ENCODE measurements at places on chromosomes 1 and 21.

- DNase-seq: no peak
Measured at GRCh38 chr1:178564086-178564782, 51.3 kb downstream of the TEX35 start.

DNA sequence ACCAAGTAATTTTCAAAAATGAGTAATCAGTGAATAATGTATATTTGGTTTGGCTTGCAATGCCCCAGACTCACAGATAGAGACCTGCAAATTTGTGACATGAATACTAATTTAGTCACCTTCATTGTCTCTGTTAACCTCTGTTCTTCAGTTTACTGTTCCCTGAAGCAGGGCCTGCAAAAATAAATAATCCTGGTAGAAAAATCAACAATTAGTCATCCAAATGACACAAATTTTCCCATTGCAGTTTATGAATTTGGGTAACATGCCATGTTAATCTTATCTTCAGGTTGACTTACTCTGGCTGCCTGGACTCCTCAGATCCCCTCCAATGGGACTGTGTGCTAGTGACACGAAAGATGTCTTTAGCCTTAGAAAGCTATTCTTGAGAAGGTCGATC is 289.5 kb downstream of the PAPPA2 start:
- no peak for DNase-seq

DNA sequence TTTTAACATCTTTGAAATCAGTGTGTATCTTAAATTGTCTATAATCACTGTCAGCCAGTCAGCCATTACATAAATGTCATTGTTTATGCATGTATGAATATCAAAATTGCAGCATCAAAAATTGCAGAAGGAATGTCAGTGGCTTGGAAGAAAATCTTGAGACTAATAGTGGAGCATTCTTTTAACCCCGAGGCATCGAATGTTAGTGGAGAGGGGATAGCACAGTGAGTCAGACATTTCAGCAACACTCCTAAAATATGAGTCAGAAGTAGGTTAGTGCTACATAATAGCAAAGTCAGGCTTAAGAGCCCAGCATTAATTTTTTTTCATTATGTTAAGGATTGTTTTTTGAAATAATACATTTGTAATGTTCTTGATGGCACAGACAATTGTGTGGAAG is 45.5 kb downstream of the SNRPE start:
- DNase-seq: no peak

GRCh38 chr1:60924964-60925798 is 157.2 kb upstream of the NFIA start:
- DNase-seq: no peak

GRCh38 chr1:212525479-212526110 is 83.0 kb upstream of the ATF3 start:
- no peak for DNase-seq

DNA sequence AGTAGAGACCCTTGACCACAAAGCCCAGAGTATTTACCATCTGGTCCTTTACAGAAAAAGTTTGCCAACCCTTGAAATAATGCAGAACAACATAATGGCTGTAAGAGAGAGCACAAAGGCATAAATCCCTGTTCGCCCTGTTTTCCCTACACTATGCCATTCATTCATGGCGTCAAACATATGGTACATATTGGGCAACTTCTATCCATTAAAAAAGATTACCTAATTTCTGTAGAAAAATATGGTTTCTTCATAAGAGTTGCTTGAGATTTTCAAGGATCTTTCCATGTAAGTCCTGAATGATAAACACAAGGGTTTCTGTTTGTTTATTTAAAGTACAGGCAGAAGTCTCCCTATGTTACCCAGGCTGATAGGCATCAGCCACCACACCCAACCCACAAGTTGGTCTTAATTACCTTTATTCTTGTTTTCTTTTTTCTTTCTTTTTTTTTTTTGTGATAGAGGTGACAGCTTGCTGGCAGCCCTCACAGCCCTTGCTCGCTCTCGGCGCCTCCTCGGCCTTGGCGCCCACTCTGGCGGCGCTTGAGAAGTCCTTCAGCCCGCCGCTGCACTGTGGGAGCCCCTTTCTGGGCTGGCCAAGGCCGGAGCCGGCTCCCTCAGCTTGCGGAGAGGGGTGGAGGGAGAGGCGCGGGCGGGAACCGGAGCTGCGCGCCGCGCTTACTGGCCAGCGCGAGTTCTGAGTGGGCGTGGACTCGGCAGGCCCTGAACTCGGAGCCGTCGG is 68.3 kb upstream of the NR5A2 start:
- DNase-seq: no peak

DNA sequence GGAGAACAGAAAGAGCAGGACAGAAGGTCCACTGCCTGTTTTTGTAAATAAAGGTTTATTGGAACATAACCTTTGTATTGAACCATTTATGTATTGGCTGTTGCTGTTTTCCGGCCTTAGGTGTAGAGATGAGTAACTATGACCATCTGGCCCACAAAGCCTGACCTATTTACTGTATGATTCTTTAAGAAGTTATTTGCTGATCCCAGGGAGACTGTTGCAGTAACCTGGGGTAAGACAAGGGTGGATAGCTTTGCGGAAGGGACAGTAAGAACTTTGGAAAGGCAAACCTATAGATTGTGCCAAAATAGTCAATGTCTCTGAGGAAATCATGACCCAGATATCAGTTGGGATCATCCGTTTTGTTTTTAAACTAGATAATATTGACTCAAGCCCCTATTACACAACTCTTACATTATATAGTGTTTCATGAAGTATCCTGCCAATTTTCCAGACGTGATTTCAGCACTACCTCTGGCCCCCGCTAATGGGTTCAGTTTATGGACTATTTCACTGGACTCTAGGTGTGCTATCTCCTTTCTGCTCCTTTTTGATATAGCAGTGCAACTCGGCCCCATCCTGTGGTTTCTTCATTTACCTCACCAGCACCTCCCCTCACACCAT is 20.8 kb upstream of the TLCD4 start:
- no peak for DNase-seq

- no peak for DNase-seq
Measured at GRCh38 chr1:202282025-202282371, 59.7 kb downstream of the UBE2T start.

- DNase-seq: no peak
Measured at GRCh38 chr1:110675060-110675791, 486 bp upstream of the KCNA3 start.

- DNase-seq: no peak
Measured at GRCh38 chr1:8070381-8070811, 44.3 kb upstream of the ERRFI1 start.

DNA sequence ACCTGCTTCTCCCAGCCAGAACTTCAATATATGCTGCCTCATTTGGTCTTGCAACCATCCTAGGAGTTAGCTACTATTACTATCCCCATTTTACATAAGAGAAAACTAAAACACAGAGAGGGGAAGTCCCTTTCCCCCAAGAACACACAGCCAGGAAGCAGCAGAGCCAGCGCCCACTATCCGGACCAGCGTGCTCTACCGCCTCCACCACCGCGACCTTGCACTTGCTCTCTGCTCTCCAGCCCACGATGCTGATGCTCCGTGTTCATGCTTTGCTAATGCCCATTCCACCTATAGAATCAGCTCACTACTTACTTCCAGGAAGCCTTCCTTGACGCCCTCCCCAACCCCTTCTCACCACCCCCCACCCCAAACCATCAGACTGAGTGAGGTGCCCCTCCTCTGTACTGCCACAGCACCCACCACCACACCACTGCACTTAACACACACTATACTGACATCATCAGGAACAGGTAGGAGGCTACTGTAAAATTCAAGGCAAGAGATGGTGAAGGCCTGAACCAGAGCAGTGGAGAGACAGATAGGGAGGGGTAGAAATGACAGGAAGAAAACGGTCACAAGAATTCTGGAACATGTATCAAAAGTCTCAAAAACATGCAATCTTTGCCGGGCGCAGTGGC is 9.4 kb downstream of the TMEM53 start:
- DNase-seq: peak; percentile 9

DNA sequence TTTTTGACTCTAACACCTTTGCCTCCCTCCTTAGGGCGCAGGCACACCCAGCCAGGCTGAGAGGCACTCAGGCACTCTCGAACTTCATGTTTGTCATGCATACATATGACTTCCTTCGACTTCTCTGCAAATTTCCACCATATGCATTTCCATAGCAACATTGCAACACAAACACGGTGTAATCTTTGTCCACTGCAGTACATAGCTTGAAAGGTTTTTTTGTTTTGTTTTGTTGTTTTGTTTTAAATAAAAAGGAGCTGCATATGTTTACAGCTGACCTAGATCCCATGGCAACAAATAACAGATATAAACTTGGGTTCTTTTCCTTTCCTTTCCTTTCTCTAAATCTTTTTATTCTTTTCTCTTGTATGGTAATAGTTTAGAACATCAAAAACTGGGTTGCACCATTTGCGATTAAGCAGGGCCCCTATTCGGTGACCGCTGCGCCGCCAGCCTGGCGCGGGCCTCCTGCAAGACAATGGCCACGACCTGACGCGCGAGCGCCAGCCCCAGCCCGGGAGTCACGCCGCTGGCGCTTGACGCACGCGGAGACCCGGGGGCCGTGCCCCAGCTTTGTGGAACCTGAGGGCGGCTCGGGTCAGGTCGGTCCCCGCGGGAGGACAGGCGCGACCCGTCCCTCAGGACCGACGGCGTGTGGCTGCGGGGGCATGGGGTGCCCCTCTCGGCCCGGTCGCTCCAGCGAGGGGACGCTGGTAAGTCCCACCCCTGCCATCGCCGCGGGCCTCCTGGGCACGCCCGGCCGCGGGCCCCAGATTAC is 35.2 kb downstream of the CCN1 start:
- no peak for DNase-seq

DNA sequence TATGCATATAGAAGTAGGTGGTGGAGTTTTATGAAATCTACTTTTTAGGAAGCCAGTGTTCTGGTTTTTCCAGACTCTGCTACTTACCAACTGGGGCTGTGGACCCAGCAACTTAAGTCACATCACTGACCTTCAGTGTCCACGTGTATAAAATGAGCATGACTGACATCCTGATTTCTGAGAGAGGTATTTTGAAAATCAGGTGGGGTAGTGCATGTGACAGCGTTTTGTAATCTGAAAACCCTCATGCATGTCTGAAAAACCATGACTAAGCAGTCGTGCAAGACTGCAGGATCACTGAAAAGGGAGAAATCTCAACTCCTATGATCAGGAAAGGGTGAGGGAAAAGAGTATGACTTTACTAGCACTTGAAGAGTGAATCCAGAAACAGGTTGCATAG is 26.1 kb downstream of the CR1L start:
- DNase-seq: no peak

DNA sequence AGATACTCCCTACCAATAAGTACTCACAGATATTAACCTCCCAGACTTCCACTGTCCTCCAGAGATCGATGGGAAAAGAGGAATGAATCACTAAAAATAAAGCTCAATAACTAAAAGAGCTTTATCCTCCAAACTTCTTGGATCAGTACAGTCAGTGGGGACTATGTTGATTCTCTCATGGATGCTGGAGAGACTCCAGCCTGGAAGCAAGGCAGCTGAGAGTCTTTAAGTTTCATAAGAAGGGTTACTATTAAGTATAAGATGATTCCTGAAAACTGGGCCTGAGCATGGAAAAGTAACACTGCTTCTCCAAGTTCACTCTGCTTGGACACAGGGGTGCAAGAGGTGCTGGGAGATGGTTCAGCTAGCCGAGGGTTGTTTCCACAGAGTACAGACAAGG is 6.2 kb upstream of the DDR2 start:
- no peak for DNase-seq

- DNase-seq: no peak
Measured at GRCh38 chr1:23745515-23745914, 2.2 kb downstream of the ELOA start.

DNA sequence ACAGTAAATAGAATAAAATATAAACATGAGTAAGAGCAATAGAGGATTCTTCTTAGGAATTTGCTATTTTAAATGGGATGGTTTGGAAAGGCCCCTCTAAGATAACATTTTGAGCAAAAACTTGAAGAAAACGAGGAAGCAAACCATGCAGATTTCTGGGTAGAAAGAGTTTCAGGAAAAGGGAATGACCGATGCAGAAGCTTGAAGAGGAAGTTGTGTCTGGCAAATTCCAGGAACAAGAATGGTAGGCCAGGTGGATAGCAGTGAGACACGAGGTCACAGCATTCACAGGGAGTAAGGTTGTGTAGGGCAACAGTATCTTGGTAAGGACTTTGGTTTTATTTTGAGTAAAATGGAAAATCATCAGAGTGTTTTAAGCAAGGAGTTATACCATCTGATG is 108.9 kb downstream of the PEX14 start:
- no peak for DNase-seq

DNA sequence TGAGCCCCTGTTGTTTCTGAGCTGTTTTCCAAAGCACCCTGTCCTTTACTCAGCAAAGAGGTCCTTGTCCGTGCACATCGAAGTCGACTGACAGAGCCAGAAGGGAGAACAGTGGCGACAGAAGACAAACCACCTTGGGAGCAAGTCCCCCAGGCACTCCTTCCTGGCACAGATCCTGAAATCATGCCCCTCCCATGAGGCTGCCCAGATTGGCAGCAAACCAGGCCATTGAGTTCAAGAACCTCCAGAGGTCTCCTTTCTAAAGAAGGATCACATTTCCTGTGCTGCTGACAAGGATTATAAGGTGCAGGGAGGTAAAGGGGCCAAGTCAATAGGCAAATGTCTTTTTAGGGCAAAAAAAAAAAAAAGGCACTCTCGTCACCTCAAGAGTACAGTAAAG is 84.7 kb upstream of the HIVEP3 start:
- no peak for DNase-seq

DNA sequence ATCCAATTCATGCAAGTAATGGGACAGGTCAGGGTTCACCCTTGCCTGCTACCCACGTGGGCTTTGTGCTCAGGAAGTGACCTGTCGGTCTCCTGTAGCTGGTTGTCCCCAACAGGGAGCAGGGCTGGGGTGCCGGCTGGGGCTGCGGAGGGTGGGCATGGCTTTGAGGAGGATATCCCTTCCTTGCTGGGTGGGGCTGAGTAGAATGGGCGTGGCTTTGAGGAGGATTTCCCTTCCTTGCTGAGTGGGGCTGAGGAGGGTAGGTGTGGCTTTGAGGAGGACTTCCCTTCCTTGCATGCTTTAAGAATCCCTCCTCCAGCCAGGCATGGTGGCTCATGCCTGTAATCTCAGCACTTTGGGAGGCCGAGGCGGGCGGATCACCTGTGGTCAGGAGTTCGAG is 151.3 kb downstream of the CLIC6 start:
- DNase-seq: no peak

- DNase-seq: peak; percentile 83
Measured at GRCh38 chr1:13667691-13668090, 32.3 kb upstream of the PRDM2 start.

GRCh38 chr21:36347962-36348328 is 27.9 kb downstream of the MORC3 start:
- DNase-seq: no peak

- no peak for DNase-seq
Measured at GRCh38 chr1:171372418-171373084, 58.6 kb downstream of the FMO4 start.

DNA sequence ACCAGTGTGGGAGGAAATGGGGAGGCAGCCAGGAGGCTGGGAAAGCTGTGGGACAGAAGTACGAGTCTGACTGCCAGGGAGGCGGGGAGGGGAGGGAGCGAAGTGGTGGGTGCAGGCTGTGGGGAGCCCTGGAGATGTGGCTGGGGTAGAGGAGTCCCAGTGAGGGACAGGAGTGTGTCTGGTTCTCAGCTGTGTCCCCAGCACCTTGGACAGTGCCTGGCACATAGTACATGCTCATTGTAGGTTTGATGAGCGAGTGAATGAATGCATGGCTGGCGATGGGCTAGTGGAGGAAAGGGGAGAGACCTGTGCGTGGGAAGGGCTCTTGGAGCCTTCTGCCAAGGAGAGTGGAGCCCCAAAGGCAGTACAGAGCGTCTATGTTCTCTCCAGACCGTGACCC is 104.1 kb downstream of the SIK1 start:
- no peak for DNase-seq

- DNase-seq: no peak
Measured at GRCh38 chr1:85884372-85885035, 176.3 kb upstream of the ZNHIT6 start.
